Skeletal muscle cell (primary cell): ENCODE measurements at places on chromosomes 1 and 21.

GRCh38 chr21:41220208-41220733 is 52.3 kb downstream of the BACE2 start:
- DNase-seq: no peak

- DNase-seq: no peak
Measured at GRCh38 chr1:162964901-162965300, 103.9 kb upstream of the CCDC190 start.

- DNase-seq: no peak
Measured at GRCh38 chr1:108000184-108000583, 35.2 kb upstream of the VAV3 start.

- DNase-seq: no peak
Measured at GRCh38 chr1:228455715-228456114, 31.5 kb upstream of the RNF187 start.

GRCh38 chr1:21064057-21064456 is 112.6 kb downstream of the EIF4G3 start:
- no peak for DNase-seq
